ENCODE measurements at places on chromosomes 12 and 14.

- no peak for DNase-seq
Measured at GRCh38 chr12:75756771-75757170, 245.4 kb upstream of the KRR1 start.

DNA sequence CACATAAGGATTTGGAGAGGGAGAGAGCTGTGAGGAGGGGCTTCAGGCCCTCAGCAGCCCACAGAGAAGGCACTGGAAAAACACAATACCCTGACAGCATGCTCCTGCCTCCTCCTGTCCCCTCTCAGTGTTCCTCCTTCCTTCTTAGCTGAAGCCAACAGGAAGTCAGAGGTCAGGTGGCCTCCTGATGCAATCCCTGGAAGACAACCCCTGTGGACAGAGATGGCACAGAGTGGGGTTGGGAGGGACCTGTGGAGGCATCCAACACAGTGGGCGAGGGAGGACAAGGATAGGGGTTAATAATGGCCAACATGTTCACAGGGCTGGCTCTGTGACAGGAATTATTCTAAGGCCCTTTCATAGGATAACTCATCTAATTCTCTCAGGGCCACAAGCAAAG, 15.4 kb upstream of the IFI27L2 start:
- no peak for DNase-seq

GRCh38 chr14:94024549-94024948, 1.6 kb upstream of the OTUB2 start:
- DNase-seq: no peak

- DNase-seq: no peak
Measured at GRCh38 chr12:94725375-94726168, 75.2 kb upstream of the TMCC3 start.

DNA sequence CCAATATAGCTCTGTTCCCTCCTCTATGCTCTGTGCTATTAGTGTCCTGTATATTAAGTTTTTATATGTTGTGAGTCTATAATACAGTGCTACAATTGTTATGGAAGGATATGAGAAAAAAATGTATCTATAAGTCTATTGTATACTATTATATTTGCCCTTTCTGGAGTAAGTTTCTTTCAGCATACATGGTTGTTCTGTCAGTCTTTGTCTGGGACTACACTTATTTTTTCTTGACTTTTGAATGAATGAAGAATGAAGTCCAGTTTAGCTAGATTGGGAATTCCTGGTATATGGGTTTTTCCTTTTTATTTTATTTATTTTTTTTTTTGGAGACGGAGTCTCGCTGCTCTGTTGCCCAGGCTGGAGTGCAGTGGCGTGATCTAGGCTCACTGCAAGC, 76.0 kb upstream of the DNM1L start:
- DNase-seq: no peak
